ENCODE measurements at places on chromosomes 1 and 21.

DNA sequence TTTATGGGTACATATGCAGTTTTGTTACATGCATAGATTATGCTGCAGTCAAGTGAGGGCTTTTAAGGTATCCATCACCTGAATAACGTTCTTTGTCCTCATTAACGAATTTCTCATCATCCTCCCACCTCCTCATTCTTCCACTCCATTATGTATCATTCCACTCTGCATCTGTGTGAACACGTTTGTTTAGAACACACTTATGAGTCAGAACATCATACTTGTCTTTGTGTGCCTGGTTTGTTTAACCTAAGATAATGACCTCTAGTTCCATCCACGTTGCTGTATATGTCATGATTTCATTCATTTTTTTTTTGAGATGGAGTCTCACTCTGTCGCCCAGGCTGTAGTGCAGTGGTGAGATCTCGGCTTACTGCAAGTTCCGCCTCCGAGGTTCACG lies 6.7 kb upstream of the MPC2 start:
- DNase-seq, result no peak

DNA sequence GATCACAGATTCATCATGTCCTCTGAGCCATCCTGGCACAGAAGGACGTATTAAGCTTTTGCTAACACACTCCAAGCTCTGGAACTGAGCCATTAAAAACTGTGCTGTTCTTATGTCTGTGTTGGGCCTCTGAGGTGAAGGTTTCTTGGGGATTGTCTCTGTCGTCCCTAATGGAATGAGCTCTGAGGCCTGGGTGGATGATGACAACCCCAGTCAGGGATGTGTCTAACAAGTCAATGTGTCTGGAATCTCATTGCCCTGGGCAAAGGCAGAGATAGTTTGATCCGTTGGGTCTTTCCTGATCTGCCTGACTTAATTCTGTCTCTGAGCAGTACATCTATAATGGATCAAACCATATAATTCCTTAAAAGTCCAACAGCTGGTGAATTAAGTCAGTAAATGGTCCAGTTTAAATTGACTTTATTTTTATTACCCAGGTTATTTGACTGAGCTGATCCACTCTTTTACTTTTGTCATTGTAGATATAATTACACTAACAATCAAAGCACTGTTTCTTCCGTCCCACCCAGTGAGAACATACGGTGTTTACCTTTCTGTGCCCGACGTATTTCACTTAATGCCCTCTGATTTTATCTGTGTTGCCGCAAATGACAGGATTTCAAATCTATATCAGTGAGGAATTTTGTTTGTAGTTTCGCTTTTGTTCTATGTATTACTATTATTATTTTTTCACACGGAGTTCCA lies 38.8 kb upstream of the OR2B11 start:
- DNase-seq, result no peak

- no peak for DNase-seq
Observed at GRCh38 chr1:8381618-8382017, 63.7 kb downstream of the SLC45A1 start.

- DNase-seq, result no peak
Observed at GRCh38 chr1:12453400-12454343, 164.3 kb downstream of the DHRS3 start.

Measured in neural crest cell (in vitro differentiated cells).